Activated CD8-positive, alpha-beta memory T cell treated with anti-CD3 and anti-CD28 coated beads for 1 hour (primary cell): ENCODE measurements at places on chromosomes 11 and 22.

- no peak for DNase-seq
Measured at GRCh38 chr11:62851807-62852522, 12.6 kb upstream of the WDR74 start.

- no peak for DNase-seq
Measured at GRCh38 chr22:49412236-49412635, 415.4 kb downstream of the BRD1 start.

GRCh38 chr22:45731798-45732495 lies 60.3 kb downstream of the ATXN10 start:
- DNase-seq, result no peak

DNA sequence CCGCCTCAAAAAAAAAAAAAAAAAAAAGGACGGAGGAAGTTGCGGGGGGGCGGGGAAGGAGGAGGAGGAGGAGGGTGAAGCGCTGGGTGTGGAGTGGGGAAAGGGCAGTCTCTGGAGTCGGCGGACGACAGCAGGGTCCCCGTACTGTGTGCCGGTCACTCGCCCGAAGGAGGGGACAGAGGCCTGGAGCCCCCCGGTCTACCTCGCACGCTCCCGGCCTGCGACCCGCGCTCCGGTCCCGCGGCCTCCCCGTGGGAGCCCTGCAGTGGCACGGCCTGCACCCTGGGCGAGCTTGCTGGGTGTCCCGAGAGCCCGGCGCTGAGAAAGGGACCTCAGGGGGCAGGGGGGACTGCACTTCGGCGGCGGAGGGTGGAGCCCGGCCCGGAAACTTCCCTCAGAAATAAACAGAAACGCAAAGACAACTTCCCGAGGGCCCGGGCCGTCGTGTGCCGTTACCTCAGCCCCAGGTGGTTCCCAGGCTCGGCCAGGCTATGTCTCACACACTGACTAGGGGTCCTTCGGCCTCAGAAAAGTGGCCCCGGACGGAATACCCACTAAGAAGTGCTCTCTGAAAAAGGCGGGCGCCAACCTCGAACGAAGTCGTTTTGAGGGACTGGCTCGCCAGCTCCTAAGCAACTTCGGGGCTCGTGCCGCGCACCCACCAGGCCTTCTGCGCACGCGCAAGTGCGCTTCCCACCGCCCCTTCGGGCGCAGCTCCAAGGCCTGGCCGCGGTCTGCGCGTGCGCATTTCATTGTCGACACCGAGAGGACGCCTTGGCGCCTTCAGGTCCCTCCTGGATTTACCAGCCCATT lies at the start of gene MAJIN:
MAJIN (minus strand) TSS at position 688 of the 813 bp plus-strand sequence. CDS start 12,703 bp downstream, outside the sequence.
- DNase-seq, result peak; percentile 85

DNA sequence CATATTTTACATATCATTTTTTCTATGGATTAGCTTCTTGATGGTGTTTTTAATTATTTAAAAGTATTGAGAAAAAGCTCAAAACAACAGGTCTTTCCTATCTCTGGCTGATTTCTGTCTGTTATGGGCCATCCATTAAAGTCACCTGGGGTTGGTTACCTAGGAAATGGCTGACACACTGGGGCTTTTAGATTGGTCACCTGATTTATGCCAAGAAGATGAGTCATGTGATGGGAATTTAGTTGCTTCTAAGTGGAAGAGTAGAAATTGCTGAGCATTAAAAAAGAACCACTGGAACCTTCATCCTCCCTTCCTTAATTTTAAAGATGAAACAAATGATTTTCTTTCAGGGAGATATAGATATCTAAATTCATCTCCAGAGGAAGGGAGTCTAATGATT lies 48.8 kb upstream of the LARGE1 start:
- no peak for DNase-seq

- DNase-seq, result no peak
Measured at GRCh38 chr11:66101066-66101464, 31.0 kb downstream of the PACS1 start.

DNA sequence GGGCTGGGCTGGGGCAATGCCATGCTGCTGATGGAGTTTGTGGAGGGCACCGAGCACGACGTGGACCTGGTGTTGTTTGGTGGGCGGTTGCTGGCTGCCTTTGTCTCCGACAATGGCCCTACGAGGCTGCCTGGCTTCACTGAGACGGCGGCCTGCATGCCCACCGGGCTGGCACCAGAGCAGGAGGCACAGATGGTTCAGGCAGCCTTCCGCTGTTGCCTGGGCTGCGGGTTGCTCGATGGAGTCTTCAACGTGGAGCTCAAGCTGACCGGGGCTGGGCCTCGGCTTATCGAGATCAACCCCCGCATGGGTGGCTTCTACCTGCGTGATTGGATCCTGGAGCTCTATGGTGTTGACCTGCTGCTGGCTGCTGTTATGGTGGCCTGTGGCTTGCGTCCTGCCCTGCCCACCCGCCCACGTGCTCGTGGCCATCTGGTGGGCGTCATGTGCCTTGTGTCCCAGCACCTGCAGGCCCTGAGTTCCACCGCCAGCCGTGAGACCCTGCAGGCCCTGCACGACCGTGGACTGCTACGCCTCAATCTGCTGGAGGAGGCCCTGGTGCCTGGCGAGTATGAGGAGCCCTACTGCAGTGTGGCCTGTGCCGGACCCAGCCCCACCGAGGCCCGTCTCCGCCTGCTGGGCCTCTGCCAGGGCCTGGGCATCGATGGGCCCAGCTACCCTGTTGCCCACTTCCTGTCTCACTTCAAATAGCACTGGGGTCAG lies 4.2 kb upstream of the RPS6KB2 start:
- DNase-seq, result no peak

DNA sequence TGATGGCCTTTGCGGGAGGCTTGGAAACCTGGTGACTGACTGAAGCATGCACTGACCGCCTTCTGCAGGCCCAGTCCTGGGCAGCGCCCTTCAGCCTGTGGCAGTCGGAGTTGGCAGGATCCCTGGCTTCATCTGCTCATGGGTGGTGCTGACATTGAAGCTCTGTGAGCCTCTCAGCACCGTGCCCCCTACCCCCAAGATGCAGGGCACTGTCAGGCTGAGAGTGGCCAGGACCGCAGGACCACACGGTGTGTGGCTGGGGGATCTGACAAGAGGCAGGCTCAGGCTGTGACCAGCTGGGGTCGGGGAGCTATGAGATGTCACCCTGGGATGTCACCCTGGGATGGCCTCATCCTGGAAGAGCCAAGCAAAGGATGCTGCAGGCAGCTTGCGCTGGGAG lies 32.7 kb downstream of the TBC1D22A start:
- no peak for DNase-seq

DNA sequence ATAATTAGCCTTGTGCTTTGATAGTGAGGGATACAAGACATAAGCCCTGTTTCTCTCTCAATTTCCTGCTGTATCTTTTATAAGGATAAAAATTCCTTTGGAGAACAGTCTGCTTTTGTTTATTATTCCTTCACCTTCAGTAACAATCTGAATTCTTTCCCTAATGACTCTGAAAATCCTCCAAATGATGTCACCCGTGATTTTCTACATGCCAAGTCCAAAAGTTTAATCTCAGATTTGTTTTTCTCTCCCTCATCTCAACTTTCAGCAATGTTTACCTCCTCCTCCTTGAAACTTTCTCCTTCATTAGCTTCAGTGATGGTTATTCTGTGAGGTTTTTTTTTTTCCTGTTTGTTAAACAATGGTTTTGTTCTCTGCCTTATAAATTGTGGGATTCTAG lies 2.2 kb downstream of the OR51E2 start:
- no peak for DNase-seq
